Left lung (tissue), 14 donors: ENCODE measurements at places on chromosomes 13 and 19. TPM values are rescaled to one million over a fixed set of nuclear protein-coding genes. Genes with fewer than 3 reads are reported as not detected.

DNA sequence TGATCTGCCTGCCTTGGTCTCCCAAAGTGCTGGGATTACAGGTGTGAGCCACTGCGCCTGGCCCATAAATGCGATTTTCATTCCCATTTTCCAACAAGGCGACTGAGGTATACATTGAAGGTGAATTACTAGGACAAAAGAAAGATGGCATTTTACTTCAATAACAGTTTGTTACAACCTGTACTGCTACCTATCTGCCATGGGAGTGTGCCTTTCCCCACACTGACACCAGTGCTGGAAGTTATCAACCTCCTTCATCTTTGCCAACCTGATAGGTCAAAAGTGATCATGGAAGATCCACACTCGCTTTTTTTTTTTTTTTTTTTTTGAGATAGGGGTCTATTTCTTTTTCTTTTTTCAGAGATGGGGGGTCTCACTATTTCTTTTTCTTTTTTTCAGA is 11.0 kb downstream of the CRX start:
- no peak for DNase-seq

The CGB5 gene
- total RNA-seq: 0.50 TPM

GRCh38 chr19:6677883-6678689 is 8.1 kb upstream of the TNFSF14 start:
- no peak for DNase-seq

DNA sequence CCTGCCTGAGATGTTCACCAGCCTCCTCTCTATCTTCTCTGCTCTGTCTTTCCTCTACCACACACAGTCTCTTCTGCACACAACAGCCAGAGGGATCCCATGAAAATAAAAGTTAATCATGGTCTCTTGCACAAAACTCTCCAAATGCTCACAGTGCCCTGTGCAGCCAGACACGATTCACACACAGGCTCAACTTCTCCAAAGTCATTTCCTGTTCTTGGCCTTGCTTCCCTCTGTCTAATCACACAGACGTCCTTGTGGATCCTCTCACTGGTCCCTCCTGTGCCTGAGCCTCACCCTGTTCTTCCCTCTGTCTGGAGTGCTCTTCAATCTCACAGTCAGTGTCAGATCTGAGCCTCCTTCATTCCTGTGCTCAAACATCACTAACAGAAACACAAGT is 7.8 kb downstream of the SIGLEC12 start:
- DNase-seq: no peak

DNA sequence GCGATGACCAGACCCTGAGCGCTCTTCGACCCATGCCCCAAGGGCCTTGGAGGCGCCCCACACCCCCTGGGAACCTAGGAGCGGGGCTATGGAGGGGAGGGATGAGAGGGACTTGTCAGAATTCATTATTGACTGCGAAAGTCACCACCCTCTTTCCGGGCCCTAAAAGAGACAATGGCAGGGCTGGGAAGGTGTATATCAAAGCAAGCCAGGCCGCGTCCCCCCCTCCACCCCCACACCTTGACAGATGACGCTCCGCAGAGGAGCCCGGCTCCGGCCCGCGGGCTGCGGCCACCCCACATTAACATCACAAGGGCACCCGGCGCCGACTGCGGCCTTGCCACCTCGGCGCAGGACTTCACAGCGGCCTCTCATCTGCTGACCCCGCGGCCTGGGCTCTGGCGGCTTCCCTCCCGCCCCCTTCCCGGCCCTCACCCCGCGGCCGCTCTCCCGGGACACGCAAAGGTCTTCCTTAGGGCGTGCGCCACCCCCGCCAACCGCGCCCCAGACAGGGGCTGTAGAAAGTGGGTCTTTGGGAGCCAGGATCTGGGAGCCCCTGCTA is 2.4 kb downstream of the CDX2 start:
- no peak for DNase-seq

The PRR19 gene
- 1.1 TPM for total RNA-seq

The TMC4 gene
- total RNA-seq: 45.3 TPM

GRCh38 chr13:40146611-40147117 is 491.2 kb downstream of the COG6 start:
- DNase-seq: no peak

DNA sequence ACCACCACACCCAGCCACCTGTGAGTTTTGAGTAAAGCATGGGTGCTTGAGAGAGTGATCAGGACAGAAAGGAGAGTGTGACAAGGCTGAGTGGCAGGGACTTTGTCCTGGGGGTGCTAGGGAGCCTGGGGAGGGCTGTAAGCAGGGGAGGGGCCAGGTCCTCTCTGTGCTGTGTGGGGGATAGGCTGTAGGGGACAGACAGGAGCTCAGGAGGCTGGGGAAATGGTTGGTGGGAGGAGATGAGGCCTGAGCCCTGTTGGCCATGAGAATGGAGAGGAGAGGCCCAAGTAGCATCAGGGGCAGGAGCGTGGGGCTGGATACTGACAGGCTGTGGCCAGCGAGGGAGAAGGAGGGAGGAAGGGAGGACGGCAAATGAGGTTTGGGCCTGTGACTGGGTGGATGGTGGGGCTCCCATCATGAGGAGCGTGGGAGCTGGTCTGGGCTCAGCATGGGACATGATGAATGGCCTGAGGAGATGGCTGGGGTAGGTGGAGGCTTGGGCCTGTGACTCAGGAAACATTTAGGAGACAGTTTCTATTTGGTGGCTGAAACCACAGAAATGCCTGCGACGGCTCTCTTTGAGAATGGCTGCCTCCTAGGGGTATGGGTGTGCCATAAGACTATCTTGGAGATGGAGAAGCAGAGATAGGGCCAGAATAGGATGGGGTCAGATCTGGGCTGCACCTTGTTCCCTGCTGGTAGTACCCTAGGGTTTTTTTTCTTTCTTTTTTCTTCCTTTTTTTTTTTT is 25.0 kb downstream of the GRIN2D start:
- DNase-seq: no peak

- DNase-seq: no peak
These were observed 1146.3 kb upstream of the MIR17HG start for GRCh38 chr13:90201202-90201601.

GRCh38 chr13:33080972-33081590 is 64.9 kb downstream of the KL start:
- DNase-seq: no peak

The PCDH9 gene
- total RNA-seq: 3.4 TPM

The VSIG10L gene
- 4.1 TPM for total RNA-seq

DNA sequence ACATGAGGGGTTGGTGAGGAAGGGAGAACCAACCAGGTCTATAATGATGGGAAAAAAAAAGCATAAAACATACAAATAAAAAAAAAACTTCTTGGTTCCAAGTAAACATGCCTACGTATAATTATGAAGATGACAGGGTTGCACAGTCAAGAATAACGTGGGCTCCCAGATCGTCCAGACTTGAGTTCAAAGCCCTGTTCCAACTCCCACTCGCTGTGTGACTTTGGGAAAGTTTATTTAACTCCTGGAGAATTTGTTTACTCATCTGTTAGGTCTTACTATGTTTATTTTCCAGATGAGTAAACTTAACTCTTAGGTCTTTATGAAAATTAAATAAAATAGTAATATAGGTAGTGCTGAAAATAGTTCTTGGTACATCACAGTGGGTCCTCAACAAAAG is 13.8 kb downstream of the STARD13 start:
- DNase-seq: no peak

- no peak for DNase-seq
These were observed 47.4 kb upstream of the KL start for GRCh38 chr13:32968793-32969192.

- DNase-seq: no peak
These were observed 1516.2 kb upstream of the PCDH20 start for GRCh38 chr13:62931853-62932252.

DNA sequence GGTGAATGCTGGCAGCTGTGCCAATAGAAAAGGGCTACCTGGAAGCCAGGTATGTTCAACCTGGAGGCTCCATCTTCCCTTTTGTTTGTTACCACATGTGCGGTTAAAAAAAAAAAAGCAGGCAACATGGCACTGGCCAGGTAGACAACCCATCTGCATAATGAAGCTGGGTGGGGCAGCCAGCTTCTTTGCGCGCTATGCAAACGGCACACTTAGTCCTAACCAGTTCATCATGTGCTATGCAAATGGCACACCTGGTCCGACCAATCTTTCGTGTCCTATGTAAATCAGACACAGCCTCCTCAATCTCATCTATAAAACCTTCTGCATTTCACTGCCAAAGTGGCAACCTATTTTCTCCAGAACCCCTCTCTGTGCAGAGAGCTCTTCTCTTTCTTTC is 11.3 kb upstream of the IGSF23 start:
- no peak for DNase-seq

DNA sequence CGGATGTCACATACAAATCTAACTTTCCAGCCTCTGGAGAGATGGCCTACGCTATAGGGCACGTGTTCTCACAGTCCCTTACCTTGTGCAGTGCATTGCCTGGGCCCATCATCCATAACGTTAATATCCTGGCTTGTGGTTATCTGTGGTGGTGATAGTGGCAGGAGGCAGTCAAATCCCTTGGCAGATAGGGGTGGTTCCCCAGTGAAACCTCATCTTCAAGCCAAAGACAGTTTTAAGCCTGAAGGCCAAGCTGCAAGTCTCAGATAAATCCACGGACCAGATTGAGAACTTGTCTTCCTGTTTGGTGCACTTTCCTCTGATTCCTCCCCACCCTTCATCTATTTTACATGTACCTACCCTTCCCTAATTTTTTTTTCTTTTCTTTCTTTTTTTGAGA is 4.3 kb upstream of the FBXO17 start:
- no peak for DNase-seq

DNA sequence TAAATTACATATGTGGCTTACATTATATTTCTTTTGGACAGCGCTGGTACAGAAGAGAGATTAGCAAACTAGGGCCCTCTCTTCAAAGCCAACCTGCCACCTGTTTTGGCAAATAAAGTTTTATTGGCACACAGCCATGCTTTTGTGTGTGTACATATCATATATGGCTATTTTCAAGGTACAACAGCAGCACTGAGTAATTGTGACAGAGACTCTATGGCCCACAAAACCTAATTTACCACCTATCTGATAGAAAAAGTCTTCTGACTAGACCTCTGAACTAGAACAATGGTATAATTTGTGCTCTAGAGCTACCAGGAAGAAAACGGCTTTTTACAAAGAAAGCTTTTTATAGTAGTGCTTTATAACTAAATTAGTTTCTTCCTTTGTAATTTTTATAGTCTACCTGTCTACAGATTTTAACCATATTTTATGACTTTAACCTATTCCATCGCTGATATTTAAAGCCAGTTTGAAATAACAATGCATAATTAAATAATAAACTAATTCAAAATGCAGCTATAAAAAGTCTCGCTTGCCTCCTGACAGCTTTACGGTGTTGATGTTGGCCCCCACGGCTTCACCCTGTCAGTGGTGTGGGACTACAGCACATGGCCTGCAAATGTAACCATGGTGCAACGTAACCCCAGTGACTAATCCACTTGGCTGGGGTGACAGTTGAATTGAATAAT is 17.7 kb upstream of the DPY19L3 start:
- DNase-seq: no peak

DNA sequence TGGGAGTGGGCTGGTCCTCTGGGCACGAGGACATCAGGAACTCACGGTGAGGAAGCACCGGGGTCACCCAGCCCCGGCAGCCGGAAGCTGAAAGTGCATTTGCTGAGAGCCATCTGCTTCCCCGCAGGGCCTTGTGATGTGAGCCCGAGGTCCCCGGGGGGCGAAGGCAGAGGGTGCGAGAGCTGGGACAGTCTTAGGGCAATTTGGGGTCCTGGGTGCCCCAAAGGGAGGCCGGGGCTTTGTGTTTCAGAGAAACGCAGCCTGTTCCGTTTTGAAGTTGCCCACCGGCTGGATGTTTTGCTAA is 4.8 kb downstream of the F2RL3 start:
- DNase-seq: no peak

DNA sequence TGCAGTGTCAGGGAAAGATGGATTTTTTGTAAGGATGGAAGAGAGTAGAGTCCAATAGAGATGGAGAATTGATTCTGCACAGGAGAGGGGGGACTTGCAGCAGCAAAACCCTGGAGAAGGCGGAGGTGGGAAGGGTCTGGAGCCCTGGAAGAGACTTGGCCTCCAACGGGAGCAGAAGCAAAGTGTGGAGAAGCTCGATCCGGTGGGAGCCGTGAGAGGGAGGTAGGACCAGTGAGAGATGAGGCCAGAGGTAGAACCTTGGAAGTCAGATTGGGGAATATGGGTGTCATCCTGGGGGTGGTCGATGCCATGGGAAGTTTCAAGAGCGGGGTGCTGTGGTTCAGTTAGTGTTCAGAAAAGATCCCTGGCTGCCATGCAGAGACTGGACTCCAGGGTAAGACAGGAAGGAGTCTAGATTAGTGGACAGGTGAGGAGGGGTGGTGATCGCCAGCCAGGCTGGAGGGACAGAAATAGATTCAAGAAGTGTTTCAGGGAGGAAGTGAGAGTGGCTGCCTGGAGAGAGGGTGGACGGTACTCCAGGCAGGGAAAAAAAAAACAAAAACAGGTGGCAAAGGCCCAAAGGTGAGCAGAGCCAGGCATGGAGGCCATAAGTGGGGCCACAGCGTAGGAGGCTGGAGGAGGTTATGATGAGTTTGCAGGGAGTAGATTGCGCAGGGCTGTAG is 2.6 kb downstream of the PPP5C start:
- no peak for DNase-seq

The PSG4 gene
- not detected for total RNA-seq

The F10 gene
- 6.2 TPM for total RNA-seq

The KANK3 gene
- total RNA-seq: 14.4 TPM

The ZNF813 gene
- 5.5 TPM for total RNA-seq

GRCh38 chr13:99626461-99627082 is 125.3 kb downstream of the TM9SF2 start:
- no peak for DNase-seq

GRCh38 chr13:40344270-40345148 is 321.9 kb downstream of the FOXO1 start:
- no peak for DNase-seq

The EFNB2 gene
- total RNA-seq: 39.6 TPM

- peak; percentile 81 for DNase-seq
These were observed 82.2 kb downstream of the SLAIN1 start for GRCh38 chr13:77779552-77780272.

DNA sequence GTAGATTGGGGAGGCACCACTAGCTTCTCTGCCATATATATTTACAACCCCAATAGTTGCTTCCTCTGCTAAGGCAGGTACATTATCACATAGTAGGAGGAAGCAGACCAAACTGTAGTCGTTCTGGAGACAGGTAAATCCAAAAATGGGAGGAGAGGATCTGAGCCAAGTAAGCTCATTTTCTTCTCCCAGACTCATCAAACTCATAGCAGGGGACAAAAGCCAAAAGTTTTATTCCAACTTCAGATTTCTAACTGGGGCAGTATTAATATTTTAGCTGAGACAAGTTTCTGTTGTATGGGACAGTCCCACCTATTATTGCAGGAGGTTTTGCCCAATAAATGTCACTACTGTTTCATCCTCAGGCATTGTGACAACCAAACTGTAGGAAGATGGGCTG is 7.8 kb upstream of the IGSF23 start:
- no peak for DNase-seq
